Memory B cell (primary cell): ENCODE measurements at places on chromosomes 2 and 18.

GRCh38 chr2:70671092-70671675, 96.8 kb downstream of the ADD2 start:
- no peak overlapping the region for H3K27ac ChIP-seq
- peaks cover 27% of the 10 kb centered on the region for H3K36me3 ChIP-seq
- no peaks in the 10 kb centered on the region for H3K27me3 ChIP-seq
- no peak for DNase-seq
- H3K4me3 ChIP-seq: no peak overlapping the region

DNA sequence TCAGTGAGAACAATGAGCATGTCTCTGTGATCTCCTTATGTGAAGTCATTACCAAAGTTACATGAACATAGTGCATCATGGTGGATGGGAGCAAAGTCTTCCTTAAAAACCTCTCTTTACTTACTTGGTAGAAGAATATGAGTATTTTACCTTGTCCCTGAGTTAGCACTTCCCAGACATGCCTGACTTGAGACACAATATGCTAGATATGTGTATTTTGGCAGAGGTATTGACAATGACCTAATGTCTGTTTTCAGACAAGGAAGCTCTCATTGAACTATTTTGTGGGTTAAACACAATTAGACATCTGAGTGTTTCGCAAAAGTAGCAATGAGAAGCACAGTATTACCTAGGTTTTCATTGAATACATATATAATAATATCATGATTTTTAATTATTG, 99.1 kb upstream of the MC4R start:
- no peak overlapping the region for H3K4me3 ChIP-seq
- H3K27ac ChIP-seq: no peak overlapping the region
- H3K36me3 ChIP-seq: no peaks in the 10 kb centered on the region
- DNase-seq: no peak
- H3K27me3 ChIP-seq: no peaks in the 10 kb centered on the region

- H3K4me3 ChIP-seq: no peak overlapping the region
- no peak overlapping the region for H3K27ac ChIP-seq
- DNase-seq: no peak
- H3K36me3 ChIP-seq: peaks cover 24% of the 10 kb centered on the region
- H3K27me3 ChIP-seq: no peaks in the 10 kb centered on the region
- H3K4me1 ChIP-seq: peaks cover 28% of the 10 kb centered on the region
These were observed 31.1 kb downstream of the ACTR3 start for GRCh38 chr2:113920996-113921395.

DNA sequence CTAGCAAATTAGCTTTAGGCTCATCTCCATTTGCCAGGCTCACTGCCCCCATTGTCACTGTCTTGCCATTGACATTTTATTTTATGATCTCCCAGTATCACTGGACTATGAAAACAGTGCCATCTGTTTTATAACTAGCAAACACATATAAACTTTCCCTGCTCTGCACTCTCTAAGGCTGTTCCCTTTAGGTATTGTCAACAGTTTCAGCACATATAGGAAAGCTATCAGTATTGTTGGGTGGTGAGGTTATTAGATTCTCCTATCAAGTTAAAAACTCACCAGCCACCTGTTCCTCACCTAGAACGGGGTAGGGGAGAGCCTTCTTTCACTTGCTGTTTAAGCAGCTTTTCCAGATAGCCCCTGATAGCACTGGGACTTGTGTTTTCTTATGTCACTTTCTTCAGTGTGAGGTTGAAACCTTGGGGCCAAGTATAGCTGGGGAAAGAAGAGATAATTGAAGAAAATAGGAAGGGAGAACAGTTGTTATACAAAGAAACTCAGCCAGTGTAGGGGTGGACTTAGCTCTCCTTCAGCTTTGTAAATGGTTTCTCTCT, 32.5 kb downstream of the CFLAR start:
- peaks cover 24% of the 10 kb centered on the region for H3K4me1 ChIP-seq
- H3K27ac ChIP-seq: peak overlapping the region; percentile 100
- no peak overlapping the region for H3K4me3 ChIP-seq
- H3K27me3 ChIP-seq: no peaks in the 10 kb centered on the region

GRCh38 chr2:173252581-173252980, 102.1 kb upstream of the CDCA7 start:
- H3K4me3 ChIP-seq: no peak overlapping the region
- no peak overlapping the region for H3K27ac ChIP-seq
- no peak for DNase-seq
- no peaks in the 10 kb centered on the region for H3K36me3 ChIP-seq
- H3K4me1 ChIP-seq: no peaks in the 10 kb centered on the region
- H3K27me3 ChIP-seq: no peaks in the 10 kb centered on the region
